ENCODE measurements at places on chromosomes 6 and 20.

GRCh38 chr6:130467146-130468050, 101.6 kb downstream of the TMEM200A start:
- DNase-seq: no peak

DNA sequence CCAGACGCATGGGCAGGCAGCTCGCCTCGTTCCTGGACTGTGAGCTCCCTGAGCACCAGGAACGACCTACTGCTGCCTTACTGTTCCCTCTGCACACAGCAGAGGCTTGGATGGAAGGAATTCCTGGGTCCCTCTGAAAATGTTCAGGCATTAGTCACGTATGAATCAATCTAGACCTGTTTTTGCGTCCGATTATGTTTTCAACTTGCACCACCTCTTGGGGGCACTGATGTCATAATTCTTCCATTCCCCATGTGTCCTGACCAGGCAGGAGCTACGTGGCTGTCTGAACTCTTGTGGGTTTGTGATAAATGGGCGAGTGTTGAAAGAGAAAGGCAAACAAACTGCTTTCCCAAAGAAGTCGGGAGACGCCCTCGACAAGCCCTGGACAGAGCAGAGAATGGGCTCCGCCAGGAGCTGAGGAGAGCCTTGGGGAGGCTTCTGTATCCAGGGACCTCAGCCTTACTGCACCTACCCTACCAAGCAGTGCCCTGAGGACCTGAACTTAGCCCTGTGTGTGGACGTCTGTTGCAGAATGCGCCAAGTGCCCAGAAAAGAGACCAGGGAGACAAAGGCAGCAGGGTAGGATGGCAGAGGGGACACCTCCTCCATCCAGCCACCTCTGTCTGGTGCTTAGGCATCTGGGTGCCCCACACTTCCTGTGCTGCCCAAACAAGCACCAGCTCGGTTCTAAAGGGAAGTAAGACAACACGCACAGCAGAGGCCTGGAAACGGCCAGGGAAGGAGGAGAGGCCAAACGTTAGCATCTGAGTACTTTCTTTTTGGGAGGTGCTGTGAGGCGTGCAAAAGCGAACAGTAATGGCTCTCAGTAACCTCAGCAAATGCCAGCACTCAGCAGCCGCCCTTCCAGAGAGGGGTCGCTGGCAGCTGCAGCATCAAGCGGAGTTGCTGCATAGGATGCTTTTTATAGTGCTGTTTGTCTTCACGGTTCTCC, 124.2 kb downstream of the LY86 start:
- peak; percentile 82 for DNase-seq

DNA sequence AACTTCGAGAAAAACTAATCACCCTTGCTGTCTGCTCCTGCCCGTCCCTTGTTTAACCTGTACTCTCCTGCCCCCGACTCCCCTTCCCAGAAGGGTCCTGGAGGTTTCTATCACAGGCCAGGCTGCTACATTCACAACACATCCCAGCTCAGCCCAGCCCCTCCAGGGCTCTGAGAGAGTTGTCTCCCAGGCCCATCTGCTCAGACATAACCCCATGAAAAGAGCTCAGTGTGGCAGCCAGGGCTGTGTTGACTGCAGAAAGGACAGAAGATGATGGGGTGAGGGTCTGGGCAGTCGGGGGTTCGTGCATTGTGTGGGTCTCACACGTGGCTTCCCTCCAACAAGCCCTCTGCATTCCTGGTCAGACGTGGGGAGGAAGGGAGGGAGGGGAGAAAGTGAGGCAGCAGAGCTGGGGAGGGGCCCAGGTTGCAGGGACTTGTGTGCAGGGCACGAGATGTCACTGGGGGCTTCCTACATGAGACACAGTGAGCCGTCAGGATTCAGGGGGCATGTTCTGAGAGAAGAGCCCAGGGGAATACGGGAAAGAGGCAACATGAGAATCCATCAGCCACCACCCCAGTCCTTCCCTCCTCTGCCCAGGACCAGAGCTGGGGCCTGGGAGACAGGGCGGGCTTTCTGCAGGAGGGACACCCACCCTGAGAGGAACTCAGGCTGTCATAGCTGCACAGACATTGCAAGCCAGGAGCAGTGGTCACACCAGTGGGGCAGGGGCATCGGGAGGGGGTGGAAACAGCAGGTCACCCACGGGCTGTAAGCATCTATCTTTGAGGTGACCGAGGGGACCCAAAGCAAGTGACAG, 372.9 kb downstream of the PREX1 start:
- DNase-seq: no peak

- DNase-seq: no peak
These were observed 110.6 kb upstream of the TENT5A start for GRCh38 chr6:81863123-81863522.

GRCh38 chr20:13012886-13013285, 4.1 kb downstream of the SPTLC3 start:
- DNase-seq: no peak

GRCh38 chr6:44820321-44820720, 432.8 kb downstream of the CDC5L start:
- peak; percentile 58 for DNase-seq

DNA sequence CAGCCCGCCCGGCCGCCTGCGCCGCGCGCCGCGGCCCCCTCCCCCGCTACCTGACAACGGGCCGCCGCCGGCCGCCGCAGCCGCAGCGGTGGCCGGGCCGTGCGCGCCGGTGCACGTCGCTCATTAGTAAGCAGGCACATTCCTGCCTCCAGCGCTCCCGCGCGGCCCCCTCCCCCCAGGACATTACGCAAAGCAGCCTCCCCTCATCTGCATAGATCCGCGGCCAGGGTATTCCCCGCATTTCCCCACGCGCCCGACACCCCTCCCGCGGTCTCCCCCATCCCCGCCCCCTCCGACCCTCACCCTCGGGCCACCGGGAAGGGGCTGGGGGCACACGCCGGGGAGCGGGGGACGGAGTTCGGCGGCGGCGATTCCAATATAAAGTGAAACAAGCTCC, at the start of gene HIVEP2:
HIVEP2 (minus strand) TSS at position 128 of the 397 bp plus-strand sequence. CDS start 170,438 bp downstream, outside the sequence.
- peak; percentile 60 for DNase-seq

GRCh38 chr6:20069021-20069522, 143.2 kb downstream of the MBOAT1 start:
- no peak for DNase-seq

- no peak for DNase-seq
These were observed 39.5 kb downstream of the UBE2V1 start for GRCh38 chr20:50073500-50073899.

DNA sequence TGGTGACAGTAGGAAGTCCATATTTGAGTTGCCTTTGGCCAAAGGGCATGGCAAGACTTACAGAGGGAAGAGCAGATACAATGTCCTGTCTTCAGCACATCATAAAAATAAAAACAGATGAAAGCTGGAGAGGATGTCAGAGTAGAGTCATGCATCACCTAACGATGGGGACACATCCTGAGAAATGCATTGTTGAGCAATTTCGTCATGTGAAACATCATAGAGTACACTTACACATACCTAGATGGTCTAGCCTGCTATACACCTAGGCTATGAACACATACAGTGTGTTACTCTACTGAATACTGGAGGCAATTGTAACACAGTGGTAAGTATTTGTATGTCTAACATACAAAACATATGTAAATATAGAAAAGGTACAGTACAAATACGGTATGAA, 75.6 kb downstream of the VEGFA start:
- no peak for DNase-seq

DNA sequence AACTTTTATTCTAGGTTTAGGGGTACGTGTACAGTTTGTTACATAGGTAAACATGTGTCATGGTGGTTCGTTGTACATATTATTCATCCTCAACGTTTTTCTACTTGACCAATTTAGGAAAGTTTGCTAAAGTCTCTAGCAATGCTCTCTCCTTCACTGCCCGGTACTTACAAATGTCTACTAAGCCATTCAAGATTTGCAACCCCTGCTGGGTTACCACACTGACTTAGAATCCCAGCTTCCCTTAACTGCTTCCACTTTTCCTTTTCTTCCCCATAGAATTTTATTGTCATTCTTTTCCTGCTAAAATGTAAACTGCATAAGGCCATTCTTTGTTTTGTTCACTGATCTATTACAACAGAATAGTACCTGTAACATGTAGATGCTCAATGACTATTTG, 97.4 kb downstream of the SMPDL3A start:
- no peak for DNase-seq

DNA sequence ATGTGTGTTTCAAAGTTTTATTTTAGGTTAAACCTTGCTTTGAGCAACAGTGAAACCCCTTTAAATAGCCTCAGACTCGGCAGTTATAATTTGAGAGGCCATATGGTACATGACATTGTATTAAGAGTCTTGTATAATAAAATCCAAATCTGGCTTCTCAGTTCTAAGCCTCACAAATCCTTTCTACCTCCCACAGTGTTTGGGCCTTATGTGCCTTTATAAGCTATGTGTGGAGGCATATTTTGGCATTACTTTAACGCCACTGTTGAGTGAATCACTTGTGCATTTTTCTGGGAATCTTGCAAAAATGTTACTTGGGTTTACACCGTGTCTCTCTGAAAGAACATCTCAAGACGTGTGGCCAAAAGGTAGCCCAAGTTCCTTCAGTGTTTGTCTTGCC, 152.4 kb downstream of the COL9A1 start:
- DNase-seq: no peak

GRCh38 chr6:26485112-26485780, 14.9 kb upstream of the BTN1A1 start:
- no peak for DNase-seq

DNA sequence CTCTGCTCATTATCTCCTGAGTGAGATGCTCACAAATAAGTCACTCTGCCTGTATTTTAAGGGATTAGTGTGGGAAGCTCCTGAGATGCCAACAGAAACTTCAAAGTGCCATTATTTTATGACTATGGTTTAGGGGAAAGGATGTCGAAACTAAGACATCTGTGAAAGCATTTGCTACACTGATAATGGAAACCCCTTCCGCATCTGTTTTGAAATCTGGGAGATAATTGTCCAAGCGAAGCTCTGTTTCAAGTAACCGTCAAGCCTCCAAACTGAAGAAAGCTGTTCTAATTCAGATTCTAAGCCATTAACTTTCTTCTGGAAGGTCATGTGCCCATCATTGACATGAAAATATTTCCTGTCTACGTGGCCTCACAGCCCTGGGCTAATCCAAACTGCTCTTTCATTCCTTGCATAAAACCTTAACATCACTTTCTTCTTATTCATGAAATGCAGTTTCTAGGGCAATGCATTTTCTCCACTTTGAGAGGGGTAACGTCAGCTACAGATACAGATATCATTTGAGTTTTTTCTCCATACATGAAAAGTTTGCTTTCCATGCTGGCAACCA, 932.0 kb downstream of the C6orf118 start:
- DNase-seq: no peak

DNA sequence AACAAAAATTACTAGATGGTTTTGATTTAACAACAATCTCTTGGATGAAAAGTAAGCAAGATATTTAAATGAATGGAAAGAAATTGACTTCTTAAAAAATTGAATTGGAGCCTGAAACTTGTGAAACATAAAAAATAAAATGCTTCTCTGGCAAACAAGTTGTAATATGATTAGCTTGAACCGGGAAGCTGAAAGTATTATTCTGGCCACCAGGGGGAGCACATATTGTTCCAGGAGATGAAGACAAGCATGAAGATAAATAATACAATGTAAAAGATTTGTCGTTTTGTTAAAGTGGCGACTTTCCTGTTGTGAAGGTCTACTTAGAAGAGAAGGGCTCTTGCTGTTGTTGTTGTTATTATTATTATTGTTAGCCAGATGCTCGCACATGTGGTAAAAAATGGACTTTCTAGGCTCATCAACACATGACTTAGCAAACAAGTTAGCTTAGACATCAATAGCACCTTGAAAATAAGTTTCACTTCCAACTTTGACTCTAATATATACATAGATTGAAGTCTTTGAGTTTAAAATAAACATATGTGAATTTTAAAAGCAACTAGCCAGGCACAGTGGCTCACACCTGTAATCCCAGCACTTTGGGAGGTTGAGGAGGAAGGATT, 14.2 kb downstream of the PAX1 start:
- peak; percentile 74 for DNase-seq

DNA sequence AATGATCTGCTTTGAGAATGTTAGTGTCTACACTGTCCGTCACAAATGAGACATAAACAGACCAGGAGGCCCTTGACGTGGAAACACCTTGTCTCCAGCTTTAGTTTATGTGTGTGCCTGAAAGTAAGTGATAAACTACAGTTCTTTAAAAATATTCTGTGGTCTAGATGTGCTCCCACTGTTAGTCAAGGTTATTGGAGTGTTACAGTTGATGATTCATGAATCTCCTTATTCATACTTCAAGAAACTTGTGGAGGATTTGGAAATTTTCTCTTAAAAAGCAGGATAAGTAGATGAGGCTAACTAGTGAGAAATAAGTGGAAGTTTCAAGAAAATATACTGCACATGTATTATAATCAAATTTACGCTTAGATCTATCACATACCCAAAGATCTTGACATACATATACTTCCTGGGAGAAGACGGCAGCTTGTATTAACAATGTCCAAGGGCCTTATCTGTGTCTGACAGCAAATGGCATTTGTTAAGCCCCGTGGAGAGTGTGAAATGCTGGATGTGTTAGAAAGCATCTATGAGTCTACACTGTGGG, 90.5 kb upstream of the MBOAT1 start:
- DNase-seq: no peak

- no peak for DNase-seq
These were observed 13.5 kb downstream of the MYT1 start for GRCh38 chr20:64177787-64178186.

- peak; percentile 13 for DNase-seq
These were observed 7.1 kb downstream of the TMEM74B start for GRCh38 chr20:1177680-1178079.

DNA sequence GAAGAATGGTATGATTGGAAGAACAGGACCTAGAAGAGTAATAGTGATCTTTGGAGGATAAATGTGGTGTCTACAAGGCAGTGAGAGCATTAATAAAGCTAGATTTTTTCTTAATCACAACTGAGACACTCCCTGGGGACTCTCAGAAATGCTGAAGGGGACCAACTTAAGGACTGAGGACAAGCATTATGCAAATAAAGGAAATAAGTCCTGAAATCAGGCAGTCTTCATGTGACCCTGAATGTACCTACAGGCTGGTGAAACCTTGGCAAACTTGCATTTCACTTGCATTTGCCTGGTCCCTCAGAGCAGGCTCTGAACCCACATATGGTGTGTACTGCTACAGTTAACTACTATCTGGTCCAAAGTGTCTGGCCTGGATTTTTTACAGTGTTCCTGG, 19.3 kb upstream of the TTK start:
- DNase-seq: no peak

GRCh38 chr20:37943501-37944455, 40.9 kb downstream of the VSTM2L start:
- DNase-seq: no peak

DNA sequence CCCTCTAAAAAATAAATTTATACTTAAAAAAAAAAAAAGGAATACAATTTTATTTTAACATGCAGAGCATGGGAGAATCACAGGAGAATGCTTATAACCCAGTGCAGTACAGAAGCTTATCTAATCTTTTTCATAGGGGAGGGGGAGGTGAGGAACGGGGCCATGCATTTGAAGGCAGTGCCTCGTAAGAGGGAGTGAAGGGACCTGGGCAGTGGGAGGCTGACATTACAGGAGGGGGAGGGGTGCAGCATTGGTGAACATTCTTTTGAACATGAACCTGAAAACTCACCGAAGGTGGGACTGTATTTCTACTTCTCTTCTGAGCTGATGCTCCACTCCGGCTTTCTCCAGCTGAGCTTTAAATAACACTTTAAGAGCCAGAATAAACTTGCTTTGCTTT, 9.3 kb downstream of the AURKA start:
- DNase-seq: no peak
